Dorsolateral prefrontal cortex (tissue), 122 donors: ENCODE measurements at places on chromosomes 11 and 22. TPM values are rescaled to one million over a fixed set of nuclear protein-coding genes. Genes with fewer than 3 reads are reported as not detected.
A peak's percentile ranks its signal among the peaks of the same experiment; 100 is the strongest.

The SMTNL1 gene
- total RNA-seq = not detected

GRCh38 chr22:22167791-22168189 is 76.8 kb upstream of the VPREB1 start:
- no peak for DNase-seq

The C11orf97 gene
- total RNA-seq = not detected

DNA sequence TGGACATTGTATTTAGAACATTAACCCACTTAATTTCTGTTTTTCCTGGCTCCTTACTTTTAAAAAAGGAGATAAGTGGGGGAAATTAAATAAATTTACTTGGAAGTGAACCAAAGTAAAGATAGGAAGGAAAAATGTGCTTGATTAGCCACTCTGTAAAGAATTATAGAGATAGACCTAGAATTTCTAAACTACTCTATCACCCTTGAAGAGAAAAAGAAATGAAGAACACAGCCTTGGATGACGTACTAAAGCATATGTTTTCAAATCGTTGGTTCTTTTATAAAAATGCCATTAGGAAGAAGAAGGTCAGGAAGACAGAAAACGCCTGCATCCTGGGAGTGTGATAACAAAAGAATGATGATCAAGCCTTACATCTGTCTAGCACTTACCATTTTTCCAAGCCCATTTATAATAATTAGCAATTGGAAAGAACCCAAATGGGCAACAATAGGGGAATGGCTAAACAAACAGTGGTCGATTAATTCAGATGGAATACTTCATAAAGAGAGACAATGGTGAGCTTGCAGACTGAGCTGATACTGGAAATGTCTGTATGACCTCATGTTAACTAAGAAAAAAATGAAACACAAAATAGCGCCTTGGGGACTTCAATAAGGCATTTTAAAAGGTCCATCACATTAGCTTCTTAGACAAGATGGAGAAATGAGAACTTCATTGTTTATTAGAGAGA is 81.0 kb upstream of the LRRC55 start:
- no peak for DNase-seq

DNA sequence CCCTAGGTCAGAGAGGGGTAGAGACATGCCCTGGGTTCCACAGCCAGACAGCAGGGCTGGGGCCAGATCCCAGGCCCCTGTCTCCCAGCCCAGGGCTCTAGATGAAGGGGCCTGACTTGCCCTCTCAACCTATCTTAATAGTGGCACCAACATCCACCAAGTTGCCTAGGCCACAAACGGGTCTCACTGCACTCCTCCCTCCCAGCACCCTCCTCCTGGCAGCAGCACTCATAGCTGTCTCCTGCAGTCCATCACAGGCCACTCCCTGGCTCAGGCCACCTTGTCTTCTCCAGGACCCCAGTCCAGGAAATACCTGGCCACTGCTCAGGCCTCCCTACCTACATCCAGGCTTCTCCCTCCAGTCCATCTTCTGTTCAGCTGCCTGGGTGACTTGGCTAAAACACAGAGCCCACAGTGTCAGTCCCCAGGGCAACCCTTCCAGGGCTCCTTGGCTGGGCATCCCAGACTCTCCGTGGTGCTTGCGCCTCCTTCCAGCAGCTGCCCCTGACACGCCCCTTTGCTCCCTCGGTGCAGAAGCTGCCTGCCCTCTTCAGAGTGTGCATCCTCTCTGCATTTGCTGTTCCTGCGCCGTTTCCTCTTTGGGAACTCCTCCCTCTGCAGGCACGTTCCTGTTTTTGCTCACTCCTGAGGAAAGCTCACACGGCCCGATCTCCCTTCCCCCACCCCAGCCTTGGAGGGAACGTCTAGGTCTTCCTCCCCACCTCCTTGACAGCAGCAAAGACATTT is 40.5 kb downstream of the LRRC32 start:
- no peak for DNase-seq

DNA sequence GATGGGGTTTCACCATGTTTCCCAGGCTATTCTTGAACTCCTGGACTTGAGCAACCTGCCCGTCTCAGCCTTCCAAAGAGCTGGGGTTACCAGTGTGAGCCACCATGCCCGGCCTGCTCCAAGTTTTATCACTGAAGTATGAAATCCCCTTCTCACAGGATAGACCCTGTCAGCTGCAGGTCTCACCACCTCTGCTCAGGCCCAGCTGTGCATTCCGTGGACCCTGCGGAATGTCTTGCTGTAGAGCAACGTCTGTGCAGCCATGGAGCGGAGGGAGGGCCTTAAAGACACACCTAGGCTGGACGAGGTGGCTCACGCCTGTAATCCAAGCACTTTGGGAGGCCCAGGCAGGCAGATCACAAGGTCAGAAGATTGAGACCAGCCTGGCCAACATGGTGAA is 625.4 kb downstream of the BRD1 start:
- no peak for DNase-seq

The ARRB1 gene
- 155 TPM for total RNA-seq

DNA sequence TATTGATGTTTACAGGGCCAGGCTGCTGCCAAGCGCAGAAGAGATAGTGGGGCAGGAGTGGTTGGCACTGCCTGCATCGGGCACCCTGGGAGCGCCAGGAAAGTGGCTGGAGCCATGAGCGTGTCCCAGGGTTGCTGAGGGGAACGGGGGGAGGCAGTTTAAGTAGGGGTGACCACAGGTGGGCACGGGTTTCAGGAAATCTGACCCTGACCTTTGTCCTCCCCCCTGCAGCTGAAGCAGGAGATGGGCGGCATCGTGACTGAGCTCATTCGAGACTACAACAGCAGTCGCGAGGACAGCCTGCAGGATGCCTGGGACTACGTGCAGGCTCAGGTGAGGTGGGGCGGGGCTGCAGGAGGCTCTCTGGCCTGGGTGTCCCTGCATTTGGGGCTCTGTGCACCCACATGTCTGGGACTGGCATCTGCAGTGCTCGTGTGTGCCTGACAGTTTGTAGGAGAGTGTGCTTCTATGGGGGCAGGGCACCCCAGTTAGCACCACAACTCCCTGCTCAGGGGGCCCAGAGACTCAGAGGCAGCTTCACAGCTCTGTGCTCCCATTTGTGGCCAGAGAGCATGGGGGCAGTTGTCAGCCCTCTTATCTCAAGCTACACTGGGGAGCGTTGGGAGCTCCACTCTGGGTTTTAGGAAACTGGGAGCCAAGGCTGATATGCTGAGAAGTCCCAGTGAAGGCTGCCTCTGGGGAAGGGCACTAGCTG is 49.7 kb downstream of the CD82 start:
- DNase-seq = no peak

- DNase-seq = no peak
Observed at GRCh38 chr11:81655351-81655750, 1078.3 kb downstream of the FAM181B start.

GRCh38 chr11:68457898-68458249 is 2.7 kb upstream of the PPP6R3 start:
- DNase-seq = no peak

GRCh38 chr11:85673393-85673792 is 8.5 kb upstream of the CREBZF start:
- no peak for DNase-seq

The ROBO3 gene
- total RNA-seq = 32.9 TPM

GRCh38 chr11:33542921-33543320 is 157.7 kb downstream of the C11orf91 start:
- DNase-seq = peak; percentile 63

DNA sequence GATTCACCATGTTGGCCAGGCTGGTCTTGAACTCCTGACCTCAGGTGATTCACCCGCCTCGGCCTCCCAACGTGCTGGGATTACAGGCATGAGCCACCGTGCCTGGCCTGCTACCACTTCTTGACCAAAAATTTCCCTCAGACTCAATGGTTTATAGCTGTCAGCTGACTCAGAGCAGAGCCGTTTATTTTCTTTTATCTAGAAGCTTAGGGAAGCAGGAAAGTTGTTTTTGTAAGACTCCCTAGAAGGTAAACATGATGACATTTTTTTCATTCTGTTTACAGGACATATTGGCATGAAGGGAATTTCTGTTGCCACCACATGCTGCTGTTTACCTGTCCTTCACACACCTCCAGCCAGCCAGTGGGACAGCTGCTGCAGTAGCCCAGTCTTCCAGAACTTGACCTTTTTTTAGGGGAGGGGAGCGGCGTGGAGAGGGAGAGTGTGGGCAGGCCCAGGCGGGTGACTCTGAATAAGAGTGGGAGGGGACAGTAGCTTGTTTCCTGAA is 56.1 kb upstream of the PTPRJ start:
- no peak for DNase-seq

GRCh38 chr22:26479043-26479791 is 4.4 kb downstream of the HPS4 start:
- no peak for DNase-seq

The IGF2 gene
- total RNA-seq = 3.7 TPM
